CD8-positive, alpha-beta memory T cell (primary cell): ENCODE measurements at places on chromosomes 16 and 17. TPM values are rescaled to one million over a fixed set of nuclear protein-coding genes. Genes with fewer than 3 reads are reported as not detected.

Gene ABI3
- 95.4 TPM for polyA plus RNA-seq

Gene KRTAP2-1
- not detected for polyA plus RNA-seq

Gene ATF7IP2
- 119 TPM for polyA plus RNA-seq

Gene SLC22A31
- not detected for polyA plus RNA-seq

Gene KRT39
- not detected for polyA plus RNA-seq

Gene TEDC2
- 0.56 TPM for polyA plus RNA-seq

Gene PRR35
- not detected for polyA plus RNA-seq

GRCh38 chr16:20906341-20907255 is 6.0 kb downstream of the LYRM1 start:
- no peak for DNase-seq

GRCh38 chr17:51739245-51739886 is 419.1 kb downstream of the CA10 start:
- DNase-seq: no peak

- no peak for DNase-seq
Measured at GRCh38 chr17:29358416-29358815, 31.7 kb upstream of the TAOK1 start.

DNA sequence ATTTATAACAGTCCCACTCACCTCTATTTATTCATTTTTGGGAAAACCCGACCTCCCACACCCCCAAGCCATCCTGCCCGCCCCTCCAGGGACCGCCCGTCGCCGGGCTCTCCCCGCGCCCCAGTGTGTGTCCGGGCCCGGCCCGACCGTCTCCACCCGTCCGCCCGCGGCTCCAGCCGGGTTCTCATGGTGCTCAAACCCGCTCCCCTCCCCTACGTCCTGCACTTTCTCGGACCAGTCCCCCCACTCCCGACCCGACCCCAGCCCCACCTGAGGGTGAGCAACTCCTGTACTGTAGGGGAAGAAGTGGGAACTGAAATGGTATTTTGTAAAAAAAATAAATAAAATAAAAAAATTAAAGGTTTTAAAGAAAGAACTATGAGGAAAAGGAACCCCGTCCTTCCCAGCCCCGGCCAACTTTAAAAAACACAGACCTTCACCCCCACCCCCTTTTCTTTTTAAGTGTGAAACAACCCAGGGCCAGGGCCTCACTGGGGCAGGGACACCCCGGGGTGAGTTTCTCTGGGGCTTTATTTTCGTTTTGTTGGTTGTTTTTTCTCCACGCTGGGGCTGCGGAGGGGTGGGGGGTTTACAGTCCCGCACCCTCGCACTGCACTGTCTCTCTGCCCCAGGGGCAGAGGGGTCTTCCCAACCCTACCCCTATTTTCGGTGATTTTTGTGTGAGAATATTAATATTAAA is 638 bp upstream of the TMEM88 start:
- no peak for DNase-seq

DNA sequence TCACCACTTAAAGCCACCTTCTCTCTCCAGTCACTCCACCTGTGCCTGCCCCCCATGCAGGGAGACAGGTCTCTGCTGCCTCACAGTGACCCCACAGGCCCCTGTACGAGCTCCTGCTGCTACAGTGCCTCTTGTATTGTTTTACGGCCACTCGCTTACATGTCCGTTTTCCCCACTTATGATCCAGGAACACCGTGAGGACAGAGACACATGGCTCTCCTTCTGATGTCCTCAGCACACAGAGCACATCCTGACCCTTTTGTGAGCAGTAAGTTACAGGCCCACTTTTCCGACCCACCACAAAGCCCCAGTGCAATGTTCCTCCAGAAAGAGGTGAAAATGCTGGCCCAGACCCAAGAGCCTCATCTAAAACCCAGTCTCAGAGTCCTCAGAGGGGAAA is 84.8 kb upstream of the GNAO1 start:
- no peak for DNase-seq

- DNase-seq: no peak
Measured at GRCh38 chr16:79716645-79717332, 116.3 kb upstream of the MAF start.

GRCh38 chr17:82270651-82271050 is 2.8 kb downstream of the CSNK1D start:
- DNase-seq: no peak

DNA sequence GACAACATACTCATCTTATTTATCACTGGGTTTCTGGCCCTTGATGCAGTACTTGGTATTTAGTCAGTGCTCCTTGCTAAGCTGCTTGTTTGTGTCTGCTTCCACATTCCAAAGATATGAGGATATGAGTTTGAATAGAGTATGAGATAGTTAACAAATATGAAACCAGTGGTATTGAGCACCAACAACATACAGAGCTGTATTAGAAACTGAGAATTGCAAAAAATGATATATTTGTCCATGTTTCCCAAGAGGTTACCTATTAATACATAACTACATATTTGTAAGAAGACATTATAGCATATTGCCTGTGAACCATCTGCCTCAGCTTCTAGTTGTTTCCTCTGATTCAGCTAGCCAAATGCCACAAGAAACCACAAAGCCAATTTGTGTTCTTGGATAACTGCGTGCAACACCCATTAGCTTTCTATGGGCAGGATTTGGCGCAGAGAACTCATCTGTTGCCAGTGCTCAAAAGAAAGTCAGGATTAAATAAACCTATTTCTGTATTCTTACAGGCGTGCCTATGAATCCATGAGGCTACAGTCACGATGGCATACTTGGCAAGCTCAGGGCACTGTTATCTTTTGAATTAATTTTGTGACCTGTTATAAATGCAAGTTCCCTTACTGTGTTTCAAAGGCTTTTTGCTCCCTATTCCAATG is 194.4 kb downstream of the MAP2K6 start:
- no peak for DNase-seq

DNA sequence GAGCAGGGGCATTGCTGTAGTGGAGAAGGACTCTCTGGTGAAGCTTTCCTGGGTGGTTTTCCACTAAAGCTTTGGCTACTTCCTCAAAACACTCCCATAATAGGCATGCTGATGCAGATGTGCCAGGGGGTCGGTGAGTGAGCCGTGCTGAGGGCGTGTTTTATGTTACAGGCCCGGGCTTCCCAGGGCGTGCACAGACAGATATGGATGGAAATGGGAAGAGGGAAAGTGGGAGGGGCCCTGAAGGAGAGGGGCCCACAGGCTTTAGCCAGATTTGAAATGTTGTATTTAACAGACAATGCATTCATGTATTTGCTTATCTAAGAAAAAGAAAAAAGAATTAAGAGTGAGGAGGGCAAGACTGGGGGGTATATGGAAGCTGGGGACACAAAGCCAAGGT is 56.3 kb downstream of the IL21R start:
- DNase-seq: no peak

DNA sequence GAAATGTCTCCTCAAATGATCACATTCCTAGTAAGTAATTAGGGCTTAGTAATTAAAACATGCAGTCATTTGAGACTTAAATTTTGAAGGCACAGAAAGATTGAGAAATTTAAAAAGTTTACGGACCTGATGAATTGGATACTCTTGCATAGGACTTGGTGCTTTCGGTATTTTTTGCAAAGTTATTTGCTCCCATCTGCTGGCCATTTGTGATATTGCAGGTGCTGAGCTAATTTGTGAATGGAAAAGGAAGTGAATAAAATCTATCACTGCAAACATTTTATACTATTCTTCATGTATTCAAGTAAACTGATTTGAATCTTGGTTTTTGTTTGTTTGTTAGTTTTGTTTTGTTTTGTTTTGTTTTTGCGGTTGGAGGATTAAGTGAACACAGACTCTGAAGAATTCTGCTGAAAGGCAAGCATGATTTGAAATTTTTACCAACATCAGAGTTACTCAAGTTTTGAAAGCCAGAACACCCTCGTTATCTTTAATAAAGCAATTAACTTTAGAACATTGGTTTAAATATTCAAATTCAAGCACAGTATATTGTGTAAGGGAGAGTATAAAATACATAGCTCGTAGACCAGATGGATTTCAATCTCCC is 689.5 kb upstream of the RBFOX1 start:
- peak; percentile 8 for DNase-seq

DNA sequence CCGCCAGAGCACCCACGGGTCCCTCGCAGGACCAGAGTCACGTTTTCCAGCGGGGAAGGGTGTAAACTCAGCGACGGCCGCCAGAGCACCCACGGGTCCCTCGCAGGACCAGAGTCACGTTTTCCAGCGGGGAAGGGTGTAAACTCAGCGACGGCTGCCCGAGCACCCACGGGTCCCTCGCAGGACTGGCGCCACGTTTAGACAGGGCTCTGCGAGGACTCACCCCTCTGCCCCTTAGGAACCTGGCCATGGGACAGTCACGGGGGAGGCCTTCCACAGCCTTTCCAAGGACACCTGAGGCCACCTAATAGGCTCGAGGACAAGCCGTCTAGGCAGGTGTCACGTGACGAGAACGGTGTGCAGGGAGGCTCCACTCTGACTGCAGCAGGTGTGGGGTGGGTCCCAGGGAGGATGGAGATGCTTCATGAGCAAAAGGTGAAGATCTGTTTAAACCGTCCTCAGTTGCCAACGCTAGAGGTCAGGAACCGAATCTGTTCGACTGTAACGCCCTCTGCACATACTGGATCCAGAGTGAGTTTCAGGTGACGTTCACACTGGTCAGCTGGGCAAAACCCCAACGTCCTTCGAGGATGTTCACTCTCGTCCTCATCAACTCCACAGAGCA is 48.0 kb upstream of the METRNL start:
- no peak for DNase-seq
